Activated CD4-positive, alpha-beta T cell treated with anti-CD3 and anti-CD28 coated beads, Interleukin-2, Interleukin-4, amounts not matched to agents 100 ng/mL and 50 ng/mL, durations not matched to agents 16 hours and 8 hours (primary cell): ENCODE measurements at places on chromosomes 7 and 10.

- DNase-seq: no peak
Measured at GRCh38 chr7:17679458-17679857, 260.8 kb downstream of the SNX13 start.

DNA sequence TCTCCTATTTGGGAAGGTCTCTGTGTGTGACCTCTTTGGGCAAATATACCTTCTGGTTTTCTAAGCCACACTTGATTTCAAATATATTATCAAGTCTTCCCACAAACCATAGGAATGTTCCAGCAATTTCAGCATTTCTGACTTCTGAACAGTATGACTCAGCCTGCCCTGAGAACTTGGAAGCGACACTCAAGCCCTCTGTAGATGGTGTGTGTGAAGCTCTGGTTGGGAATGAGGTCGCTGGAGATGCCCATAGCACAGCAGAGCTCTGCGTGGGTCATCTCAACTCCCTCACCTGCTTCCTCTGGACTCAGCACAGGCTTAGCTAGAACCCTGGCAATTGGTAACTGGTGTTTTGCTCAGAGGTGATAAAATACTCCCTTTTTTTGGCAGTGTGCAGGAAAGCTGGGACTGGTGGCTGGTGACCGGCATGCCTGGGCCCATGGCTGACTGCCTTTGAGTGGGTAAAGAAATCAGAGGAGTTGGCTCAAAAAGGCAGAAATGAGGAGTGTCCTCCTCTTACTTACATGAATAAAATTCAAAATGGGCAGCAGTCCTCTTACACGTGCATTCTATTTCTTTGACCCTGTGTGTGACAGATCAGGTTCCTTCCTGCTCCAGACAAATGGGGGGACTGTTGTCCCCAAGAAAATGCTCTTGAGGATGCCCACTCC lies 87.5 kb upstream of the NRP1 start:
- DNase-seq: no peak

DNA sequence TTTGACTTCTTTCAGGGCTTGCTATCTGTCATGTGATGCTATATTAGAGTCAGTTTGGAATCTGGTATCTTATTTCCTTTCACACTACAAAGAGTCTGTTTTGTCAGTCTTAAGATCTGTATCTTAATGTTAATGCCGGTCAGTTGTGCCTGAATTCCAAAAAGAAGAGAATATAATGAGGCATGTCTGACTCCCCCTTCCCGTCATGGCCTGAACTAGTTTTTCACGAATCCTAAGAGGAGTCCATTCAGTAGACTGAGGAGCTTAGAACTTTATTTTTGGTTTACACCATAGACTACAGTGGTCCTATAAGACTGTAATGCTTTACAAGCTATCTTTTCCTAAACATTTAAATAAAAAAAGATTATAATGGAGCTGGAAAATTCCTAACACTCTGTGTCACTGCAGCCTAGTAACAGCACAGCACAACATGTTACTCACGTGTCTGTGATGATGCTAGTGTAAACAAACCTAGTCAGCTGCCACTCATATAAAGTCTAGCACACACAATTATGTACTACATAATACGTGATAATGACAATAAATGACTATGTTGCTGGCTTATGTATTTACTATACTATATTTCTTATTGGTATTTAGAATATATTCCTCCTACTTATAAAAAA lies 50.6 kb downstream of the VPS41 start:
- DNase-seq: no peak

DNA sequence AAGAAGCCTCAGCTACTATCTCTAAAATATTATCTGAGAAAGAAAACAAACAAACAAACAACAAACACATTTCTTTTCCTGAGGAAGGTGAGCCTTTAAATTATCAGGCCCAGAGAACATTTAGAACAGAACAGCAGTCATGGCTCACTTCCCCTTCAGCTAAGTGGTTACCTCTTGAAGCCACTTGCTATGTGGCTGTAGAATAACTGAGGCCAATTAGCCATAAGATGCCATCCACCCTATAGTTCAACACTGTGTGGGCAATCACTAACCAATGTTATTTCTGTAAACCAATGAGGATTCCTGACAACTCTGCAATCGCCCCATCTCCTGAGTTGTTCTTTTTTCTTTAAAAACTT lies 3.7 kb upstream of the UPP1 start:
- no peak for DNase-seq

- no peak for DNase-seq
Measured at GRCh38 chr7:36021917-36022550, 131.0 kb upstream of the EEPD1 start.

DNA sequence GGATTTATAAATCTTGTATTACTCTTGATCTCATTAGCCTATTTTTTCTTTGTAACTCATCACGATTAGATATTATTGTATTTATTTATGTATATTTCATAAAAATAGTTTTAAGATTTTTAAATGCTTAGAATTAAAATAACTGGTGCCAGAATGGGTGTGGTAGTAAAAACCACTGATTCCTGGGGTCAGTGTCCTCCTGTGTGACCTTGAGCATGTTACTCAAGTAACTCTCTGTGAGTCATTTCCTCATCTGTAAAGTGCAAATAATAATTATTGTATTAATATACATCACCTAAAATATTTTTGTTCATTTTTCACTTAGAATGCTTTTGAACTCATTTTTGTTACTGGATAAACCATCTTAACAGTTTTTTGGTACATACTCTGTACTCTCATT lies 91.3 kb upstream of the TMEM229A start:
- DNase-seq: no peak

DNA sequence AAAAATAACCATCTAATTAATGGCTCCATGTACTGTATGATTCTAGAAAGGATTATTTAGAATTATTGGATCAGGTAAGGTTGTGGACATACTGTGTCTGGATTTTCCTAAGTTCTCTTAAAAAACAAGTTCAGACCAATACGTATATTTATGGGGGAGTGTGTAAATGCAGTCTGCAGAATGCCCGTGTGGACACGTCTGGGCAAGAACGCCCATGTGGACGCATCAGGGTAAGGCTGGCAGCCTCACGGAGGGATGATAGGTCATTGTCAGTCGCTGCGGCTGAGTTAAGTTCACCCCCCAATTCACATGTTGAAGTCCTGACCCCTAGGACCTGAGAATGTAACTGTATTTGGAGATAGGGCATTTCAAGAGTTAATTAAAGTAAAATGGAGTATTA lies 160.0 kb upstream of the SHH start:
- no peak for DNase-seq

DNA sequence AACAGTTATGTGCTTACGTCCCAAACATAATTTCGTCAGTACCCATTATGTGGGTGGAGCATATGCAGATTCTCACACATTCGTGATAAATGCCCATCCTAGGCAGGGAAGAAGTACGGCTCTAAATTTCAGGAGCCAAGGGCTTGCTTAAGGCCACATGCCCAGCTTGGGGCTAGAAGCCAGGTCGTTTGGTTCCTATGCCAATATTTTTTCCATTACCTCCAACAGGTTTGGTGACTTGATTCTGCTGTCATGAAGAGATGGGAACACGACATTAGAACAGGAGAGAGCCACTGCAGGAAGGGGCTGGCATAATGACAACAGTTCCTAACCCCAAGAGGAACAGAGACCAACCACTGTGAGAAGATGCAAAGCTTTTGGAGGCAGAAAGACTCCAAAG lies 85.1 kb downstream of the HIPK2 start:
- DNase-seq: no peak

DNA sequence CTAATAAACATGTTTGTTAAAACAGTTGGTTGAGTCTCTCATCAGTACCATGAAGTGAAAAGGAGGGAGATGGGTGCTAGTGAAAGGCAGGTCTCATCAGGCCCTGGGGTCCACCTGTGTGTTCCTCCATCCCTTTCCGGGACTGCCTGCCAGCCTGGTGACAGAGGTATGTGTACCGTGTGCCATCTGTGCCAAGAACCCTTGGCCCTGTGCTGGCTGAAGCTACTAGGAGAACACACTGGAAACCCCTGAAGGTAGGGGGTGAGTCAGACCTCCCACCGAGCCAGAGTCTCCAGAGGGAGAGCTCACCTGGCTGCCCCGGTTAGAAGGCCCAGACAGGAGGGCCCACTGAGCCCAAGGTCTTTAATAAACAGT lies 2.3 kb downstream of the DDIT4 start:
- no peak for DNase-seq

- DNase-seq: no peak
Measured at GRCh38 chr7:158536871-158537515, 50.6 kb downstream of the PTPRN2 start.

- no peak for DNase-seq
Measured at GRCh38 chr7:153567426-153567825, 484.8 kb upstream of the DPP6 start.

- DNase-seq: no peak
Measured at GRCh38 chr10:18635995-18636394, 15.4 kb downstream of the NSUN6 start.

DNA sequence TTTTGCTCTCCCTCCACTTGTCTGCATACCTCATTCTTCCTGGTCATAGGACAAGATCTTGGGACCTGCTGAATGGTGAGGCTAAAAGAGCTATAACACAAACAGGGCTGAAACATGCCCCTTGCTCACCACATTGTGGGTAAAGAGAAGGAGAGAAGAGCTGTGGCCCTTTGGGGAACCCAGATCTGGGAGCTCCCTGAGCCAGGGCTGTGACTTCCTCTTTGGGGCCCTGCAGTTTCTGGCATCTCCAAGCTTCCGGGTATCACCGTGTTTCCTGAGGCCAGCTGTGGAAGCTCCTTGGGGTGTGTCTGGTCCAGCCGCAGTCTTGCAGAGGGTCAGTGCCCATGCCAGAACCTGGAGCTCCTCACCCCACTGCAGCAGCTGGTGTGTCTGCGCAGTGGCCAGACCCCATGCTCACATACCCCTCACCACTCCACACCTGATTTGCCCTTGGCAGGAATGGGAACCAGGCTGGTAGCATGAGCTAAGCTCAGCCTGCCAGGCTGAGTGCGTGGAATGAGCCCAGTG lies 34.0 kb downstream of the DKK1 start:
- DNase-seq: no peak
